ENCODE measurements at places on chromosomes 1 and 21.

DNA sequence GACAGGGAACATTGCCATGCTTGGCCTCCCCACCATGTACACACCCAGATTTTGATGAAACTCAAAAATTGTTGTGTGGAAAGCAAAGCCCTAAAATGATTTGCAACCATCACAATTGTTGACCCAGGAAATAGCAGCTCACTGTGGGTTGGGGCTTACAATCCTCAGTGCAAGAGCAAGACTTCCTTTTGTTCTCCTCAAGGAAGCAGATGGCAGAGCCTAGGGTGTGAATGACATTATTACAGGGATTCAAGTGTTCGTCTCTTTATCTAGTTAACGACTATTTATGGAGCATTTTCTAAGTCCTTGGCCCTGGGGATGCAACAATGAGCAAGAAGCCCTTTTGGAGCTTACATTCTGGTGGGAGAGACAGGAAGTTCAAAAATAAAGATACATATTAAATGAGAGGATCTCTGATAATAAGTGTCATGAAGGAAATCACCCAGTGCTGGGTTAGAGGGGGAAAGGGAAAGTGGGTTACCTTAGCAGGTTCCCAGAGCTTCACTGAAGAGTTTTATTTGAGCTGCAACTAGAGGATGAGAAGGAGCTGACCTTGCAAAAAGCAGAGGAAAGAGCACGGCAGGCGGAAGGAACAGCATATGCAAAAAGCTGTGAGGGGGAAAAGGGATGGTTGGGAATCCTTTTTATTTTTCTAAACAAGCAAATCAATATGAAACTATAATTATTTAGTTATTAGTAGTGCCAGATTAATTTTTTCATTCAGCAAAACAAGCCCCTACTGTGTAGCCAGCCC is 38.5 kb upstream of the ID3 start:
- no peak for DNase-seq

DNA sequence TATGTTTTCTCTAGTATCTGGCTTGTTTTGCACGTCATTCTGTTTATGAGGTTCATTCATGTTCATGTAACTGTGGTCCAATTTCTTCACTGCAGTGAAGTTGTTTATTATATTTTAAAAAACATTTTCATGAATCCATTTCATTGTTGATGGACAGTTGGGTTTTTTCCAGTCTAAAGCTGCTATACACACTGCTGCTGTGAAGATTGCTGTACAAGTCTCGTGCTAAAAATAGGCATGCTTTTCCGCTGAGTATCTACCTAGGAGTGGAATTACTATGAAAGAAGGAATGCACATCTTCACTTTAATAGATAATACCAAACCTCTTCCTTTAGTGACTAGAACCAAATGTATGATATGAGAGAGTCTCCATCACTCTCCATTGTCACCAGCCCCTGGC is 49.0 kb upstream of the ETS2 start:
- peak; percentile 43 for DNase-seq

DNA sequence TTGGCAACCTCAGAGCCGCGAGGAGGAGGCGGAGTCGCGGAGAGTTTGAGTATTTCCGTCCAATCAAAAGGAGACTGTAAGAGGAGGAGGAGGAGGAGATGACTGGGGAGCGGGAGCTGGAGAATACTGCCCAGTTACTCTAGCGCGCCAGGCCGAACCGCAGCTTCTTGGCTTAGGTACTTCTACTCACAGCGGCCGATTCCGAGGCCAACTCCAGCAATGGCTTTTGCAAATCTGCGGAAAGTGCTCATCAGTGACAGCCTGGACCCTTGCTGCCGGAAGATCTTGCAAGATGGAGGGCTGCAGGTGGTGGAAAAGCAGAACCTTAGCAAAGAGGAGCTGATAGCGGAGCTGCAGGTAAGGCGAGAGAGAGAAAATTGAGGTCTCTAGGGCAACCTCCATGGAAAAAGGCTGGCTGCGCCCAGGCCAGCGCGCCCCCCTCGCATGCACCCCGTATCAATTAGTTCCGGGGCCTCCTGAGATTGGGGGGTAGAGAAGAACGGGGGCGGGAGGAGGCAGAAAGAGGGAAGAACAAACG is at the start of gene PHGDH:
Gene PHGDH, plus strand, starts transcription at position 131 of the 538 bp plus-strand sequence. Its CDS starts 89 bp downstream, at position 220.
- peak; percentile 96 for DNase-seq

GRCh38 chr1:27609618-27610240 is 5.8 kb upstream of the AHDC1 start:
- no peak for DNase-seq

- no peak for DNase-seq
These were observed 381.9 kb downstream of the COL11A1 start for GRCh38 chr1:102726417-102726816.

GRCh38 chr1:62844030-62844429 is 60.1 kb downstream of the ATG4C start:
- DNase-seq, result no peak

GRCh38 chr1:182588500-182589396 is at the start of gene RNASEL:
TSS of gene RNASEL (minus strand) at chr1:182589256. CDS start at chr1:182586806, 2,450 bp downstream.
- peak; percentile 71 for DNase-seq

DNA sequence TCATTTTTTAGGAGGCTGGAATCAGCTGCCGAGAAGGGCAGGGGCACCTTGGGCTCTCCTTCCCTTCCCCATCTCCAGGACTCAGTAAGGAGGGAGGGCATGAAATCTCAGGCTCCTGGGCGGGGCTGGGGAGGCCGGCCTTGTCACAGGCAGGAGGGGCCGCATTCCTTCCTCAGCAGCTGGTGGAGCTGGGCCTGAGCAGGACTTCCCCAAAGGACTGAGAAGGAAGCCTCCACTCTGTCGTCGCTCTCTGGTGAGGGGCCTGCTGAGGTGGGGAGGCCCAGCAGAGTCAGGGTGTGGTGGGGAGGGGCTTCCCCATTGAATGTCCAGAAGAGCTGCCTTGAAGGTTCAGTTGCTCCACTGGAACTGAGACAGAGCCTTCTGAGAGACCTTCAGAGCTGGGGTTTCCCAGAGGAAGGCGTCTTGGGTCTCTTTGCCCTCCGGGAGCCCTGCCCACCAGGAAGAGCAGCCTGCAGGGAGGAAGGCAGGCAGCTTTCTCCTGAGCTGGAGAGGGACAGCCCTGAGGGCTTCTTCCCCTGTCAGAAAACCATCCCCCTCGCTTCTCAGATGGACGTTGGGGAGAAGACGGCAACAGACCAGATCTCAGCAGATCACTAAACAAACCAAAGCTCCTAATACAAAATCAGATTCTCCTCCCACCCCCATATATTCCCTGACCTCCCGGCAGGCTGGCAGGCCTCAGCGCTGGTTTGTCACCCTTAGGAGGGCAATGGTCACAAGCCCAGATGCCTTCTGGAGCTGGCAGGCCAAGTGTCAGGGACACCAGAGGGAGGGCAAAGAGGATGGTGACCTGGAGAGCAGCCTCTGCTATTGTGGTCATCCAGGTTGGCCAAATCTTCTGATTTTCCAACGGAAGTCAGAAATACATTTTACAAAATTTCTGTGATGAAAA is 10.7 kb downstream of the KCNA10 start:
- peak; percentile 77 for DNase-seq

DNA sequence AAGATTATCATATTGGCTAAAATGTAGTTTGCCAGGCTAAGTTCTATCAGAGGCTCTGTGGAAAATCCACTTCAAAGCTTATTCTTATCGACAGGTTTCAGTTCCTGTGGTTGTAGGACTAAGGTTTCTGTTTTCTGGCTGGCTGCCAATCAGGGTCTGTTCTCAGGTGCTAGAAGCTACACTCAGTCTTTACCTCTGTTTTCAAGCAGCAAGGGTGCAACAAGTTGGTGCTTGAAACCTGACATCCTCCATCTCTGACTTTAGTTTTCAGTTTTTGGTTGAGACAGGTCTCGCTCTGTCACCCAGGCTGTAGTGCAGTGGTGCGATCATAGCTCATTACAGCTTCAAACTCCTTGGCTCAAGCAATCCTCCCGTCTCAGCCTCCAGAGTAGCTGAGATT is 15.3 kb upstream of the TMCO2 start:
- DNase-seq, result no peak

GRCh38 chr1:207035877-207036551 is 3.5 kb upstream of the C1orf116 start:
- no peak for DNase-seq

GRCh38 chr1:186609183-186609582 is 71.0 kb downstream of the PTGS2 start:
- no peak for DNase-seq

DNA sequence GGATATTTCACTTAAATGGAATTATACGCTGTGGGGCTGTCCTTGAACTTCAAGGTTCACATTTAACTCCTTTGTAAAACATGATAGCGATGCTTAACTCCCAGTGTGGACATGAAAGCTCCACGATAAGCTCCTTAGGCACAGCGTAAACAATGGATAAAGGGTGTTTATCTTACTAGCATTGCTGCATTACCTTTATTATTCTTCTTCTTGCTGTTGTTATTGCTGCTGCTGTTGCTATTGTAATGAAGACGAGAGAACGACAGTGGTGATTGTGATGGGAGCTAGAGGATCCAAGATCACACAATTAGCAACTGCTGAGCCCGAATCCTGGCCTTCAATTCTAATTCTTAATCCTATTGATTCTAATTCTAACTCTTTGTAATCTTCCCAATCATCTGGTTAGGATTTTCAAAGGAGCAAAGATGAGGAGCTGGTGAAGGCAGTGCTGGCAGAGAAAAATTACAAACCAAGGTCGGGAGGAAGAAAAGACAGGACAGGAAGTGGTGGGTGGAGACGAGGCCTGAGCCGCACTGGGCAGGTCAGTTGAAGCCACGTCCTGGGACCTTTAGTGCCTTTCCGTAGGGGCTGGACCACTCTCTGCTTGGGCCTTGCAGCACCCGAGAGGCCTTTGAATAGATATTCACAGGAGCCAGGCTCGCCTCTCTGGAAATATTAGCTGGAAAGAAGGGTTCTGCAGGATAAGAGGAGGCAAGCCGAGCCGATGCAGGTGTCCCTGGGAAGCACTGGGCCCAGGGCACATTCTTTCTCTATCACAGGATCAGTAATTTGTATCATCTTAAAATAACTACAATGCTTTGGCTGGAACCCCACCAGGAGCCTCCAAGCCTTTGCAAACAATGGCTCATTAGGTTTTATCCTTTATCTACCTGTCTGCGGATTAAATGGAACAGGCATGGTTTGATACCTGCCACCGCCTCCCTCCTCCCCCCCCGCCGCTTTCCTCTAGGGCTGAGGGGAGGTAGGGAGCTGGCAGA is 571.6 kb downstream of the AJAP1 start:
- no peak for DNase-seq

DNA sequence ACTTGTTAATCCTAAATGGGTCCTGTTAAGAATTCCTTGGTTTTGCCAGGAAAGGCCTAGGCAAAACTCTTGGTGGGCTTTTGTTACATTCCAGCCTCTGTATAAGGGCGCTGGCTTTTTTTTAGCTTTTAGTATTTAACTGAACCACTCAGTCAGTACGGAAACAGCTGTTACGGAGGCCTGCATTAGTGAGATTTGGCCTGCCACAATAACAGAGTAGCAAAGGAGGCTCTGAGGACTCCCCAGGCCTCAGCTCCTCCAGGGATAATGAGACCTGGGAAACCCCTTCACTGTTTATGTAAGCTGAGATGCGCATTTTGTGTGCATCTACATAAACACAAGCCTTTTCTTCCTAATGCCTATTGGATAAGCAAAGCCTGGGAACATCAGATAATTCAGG is 210.2 kb downstream of the APP start:
- DNase-seq, result no peak

GRCh38 chr1:174398246-174398645 is 49.5 kb upstream of the GPR52 start:
- no peak for DNase-seq

GRCh38 chr1:169141356-169141755 is 34.9 kb downstream of the ATP1B1 start:
- DNase-seq, result no peak

GRCh38 chr1:210700511-210700910 is 371.8 kb downstream of the HHAT start:
- DNase-seq, result no peak

GRCh38 chr1:172781513-172782140 is 122.7 kb downstream of the FASLG start:
- no peak for DNase-seq

DNA sequence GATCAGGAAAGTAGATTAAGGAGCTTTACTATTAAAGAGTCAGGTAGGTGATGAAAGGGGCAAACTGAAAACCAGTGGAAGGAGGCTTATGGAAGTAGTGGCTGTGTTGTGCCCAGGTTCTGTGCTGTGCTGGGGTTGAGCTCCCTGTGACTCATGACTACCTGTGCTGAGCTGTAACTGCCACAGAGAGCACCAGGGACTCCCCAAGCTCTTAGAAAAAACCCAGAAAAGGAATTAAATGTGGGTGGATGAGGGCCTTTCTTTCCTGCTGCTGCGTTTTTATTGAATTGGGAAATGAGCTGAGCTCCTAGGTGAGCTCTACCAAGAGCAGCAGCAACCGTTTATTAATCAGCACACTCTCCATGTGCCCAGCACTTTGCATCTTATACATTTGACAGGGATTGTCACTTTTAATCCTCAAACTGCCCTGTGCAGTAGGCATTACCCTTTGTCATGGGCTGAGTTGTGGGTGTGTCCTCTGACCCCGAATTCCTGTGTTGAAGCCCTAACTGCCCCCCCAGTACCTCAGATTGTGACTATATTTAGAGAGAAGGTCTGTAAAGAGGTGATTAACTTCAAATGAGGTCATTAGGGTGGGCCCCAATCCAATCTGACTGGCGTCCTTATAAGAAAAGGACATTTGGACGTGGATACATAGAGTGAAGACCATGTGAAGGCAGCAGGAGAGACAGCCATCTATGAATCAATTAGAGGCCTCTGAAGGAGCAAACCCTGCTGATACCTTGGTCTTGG is 65.4 kb downstream of the AK4 start:
- no peak for DNase-seq

DNA sequence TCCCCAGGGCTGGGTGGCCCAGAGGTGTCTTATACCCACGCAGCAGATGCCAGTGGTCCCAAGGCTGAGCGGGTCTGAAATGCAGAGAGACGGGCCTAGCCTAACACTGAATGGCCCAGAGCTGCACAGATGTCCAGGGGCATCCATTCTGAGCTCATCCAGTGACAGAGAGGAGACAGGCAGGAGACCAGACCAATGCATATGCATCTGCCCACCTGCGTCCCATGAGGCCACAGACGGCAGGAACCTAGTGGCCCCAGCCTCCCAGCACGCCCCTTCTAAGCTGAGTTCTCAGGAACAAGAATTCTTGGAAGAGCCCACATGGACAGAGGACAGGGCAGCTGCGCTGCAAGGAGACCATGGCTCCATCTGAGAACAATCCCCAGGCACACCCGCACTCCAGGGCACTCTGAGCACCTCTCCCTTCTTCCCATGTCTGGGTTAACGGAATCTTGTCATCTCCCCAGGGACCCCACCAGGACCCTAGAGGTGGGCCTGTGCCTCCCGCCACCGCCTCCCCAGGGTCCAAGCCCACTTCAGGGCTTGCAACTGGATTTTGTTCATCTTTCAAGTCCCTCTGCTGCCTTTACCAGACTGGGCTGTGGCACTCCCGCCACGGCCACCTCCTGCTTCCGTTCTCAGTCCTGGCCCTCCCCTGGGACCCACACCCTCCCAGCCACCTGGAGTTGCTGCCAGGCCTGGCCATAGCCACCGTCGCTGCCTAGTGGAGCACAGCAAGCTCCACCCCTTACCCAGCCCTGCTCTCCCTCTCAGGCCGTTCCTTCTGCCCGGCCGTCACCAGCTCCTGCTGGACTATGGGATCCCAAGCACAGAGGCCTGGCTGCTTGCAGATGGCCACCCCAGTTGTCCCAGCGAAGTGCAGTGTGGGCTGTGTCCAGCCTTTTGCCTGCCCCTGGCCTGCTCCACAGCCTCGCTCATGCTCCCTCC is 3.3 kb downstream of the WNT3A start:
- no peak for DNase-seq

Data from GM03348 (cell line).